ENCODE measurements at places on chromosomes 7 and 10. TPM values are rescaled to one million over a fixed set of nuclear protein-coding genes. Genes with fewer than 3 reads are reported as not detected.

DNA sequence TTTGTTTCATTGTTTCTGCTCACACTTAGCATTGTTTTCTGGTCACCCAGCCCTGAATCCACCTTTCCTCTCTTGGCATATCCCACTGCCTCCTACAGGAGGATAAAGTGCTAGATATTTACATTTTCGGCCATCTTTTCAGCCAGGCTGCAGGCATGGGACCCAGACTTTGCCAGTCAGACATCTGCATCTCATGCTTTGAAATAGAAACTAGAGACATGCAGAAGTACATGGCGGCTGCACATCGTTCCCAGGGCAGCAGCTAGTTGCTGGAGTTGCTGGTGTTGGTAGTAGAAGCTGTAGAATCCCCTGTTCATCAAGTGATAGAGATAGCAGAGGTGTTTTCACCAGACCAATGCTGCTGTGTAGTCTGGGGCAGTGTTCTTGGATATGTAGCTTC, 18.7 kb downstream of the STAMBPL1 start:
- H3K36me3 ChIP-seq = no peaks in the 10 kb centered on the region
- H3K4me1 ChIP-seq = peaks cover 52% of the 10 kb centered on the region
- peak overlapping the region; percentile 84 for H3K27ac ChIP-seq
- no peak for DNase-seq
- no peaks in the 10 kb centered on the region for H3K27me3 ChIP-seq
- H3K4me3 ChIP-seq = peak overlapping the region; percentile 51

DNA sequence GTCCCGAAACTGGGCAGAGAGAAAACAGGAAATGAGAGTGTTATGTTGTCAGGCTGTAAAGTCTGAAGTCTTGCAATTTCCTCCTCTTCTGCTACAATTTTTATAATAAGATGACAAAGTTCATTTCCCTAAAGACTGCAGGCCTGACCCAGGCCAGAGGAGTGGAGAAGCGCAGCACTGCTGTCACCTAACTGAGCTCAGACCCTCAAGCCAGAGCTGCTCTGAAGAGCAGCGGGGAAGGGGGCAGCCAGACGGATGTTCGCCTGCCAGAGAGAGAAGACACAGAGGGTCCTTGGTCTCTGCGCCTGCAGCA, 12.6 kb upstream of the AOAH start:
- H3K36me3 ChIP-seq = no peaks in the 10 kb centered on the region
- H3K27ac ChIP-seq = no peak overlapping the region
- no peaks in the 10 kb centered on the region for H3K27me3 ChIP-seq
- H3K4me1 ChIP-seq = peaks cover 11% of the 10 kb centered on the region

HTR5A gene
- not detected for polyA plus RNA-seq

ADIRF gene
- 2.5 TPM for polyA plus RNA-seq

SPDYE16 gene
- polyA plus RNA-seq = 0.62 TPM

C10orf53 gene
- not detected for polyA plus RNA-seq

All from GM12878 (cell line).